ENCODE measurements at places on chromosomes 3 and 15.

DNA sequence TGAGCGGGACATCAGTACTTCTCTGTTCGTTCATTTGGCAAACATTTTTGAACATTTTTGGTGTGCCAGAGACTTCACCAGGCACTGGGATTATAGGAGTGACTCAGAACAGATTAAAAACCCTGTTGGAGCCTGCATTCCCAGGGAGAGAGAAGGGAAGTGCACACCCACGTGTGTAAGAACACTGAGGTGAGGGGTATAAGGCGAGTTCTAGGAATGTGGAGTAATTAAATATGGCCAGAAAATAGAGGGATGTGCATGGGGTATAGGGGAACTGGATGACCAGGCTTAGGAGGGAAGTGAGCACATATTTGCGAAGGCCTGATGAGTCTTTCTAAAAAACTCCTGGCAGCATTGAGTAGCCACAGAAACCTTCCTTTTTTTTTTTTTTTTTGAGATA, 401.2 kb upstream of the C2CD4B start:
- no peak for DNase-seq

- DNase-seq, result no peak
Measured at GRCh38 chr3:52623234-52623792, 62.4 kb downstream of the PBRM1 start.

- no peak for DNase-seq
Measured at GRCh38 chr3:79414035-79414434, 353.8 kb downstream of the ROBO1 start.

DNA sequence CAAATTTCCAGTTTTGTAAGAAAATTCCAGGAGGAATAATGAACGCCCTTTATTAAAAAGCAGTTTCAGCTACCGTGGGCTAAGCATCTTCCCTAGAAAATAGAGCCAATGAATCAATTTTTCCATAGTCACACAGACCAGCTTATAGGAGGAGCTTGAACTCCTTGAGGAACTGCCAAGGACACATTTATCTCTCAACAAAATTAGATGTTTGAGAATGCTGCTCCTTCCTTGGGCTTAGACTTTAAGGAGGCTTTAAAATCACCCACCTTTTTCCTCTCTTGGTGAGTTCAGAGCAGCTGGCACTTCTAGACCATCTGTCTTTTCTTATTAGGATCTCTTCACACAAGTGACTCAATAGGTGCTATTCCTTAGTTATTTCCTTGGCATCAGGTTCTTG, 588.0 kb downstream of the SQOR start:
- no peak for DNase-seq

- DNase-seq, result no peak
Measured at GRCh38 chr3:146241523-146242240, 9.2 kb downstream of the PLSCR4 start.

- no peak for DNase-seq
Measured at GRCh38 chr3:53346514-53346913, 829 bp downstream of the DCP1A start.

- no peak for DNase-seq
Measured at GRCh38 chr3:49158103-49158709, 7.9 kb downstream of the CCDC71 start.

DNA sequence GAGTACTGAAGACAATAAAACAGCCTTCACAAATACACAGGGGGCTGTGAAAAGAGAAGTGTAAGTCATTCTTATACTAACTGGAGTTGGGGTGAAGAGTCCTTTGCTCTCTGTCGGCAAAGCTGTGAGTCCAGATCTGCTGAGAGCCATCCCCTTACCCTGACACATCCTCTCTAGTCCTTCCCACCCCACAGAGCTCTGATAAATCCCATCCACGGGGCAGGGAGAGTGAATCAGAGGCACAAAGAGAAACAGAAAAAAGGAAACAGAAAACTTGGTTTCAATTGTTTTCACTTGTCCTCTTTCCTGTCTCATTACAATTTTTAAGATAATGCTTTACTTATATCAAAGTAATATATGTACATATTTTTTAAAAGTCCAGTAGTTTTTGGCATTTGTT, 18.2 kb upstream of the ZNF639 start:
- DNase-seq, result no peak
